ENCODE measurements at places on chromosomes 7 and 10.

GRCh38 chr10:94150541-94151184 lies 156.9 kb downstream of the PLCE1 start:
- DNase-seq = no peak

DNA sequence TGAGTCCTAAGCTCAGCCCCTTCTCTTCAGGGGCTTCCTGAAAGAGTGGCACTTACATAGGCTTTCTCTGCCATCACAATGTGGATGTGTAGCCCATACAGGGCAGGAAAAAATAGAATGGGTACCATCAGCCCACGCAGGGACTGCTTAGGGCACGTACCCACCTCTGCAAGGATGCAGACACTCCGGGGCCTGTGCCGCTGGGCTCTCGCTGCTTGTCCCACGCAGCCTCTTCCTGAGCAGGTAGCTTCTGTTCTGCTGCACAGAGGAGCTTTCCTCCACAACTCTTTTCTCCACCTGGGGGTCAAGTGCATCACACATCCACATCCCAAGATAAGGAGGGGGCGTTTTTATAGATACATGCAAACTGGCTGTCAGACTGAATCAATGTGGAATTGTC lies 34.3 kb downstream of the FRMPD2 start:
- DNase-seq = no peak

DNA sequence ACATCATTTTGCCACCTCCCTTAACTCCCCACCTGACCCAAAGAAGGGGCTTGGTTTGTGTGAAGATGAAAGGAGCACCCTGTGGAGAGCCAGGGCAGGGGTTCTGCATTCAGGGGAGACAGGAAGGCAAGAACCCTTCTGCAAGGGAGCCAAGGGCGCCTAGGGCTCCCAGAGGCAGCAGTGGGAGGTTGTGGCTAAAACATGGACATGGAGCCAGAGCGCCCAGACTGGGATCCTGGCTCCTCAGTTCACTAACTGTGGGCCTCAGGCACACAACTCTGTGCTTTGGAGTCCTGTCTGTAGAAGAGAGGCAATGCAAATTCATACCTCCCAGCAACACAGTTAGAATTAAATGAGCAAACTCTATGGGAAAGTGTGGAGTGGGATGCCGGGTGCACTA lies 123.1 kb upstream of the MACROH2A2 start:
- no peak for DNase-seq

- no peak for DNase-seq
Measured at GRCh38 chr10:12484941-12485805, 135.8 kb downstream of the CAMK1D start.

GRCh38 chr7:97020996-97021746 lies 3.5 kb downstream of the DLX5 start:
- no peak for DNase-seq

DNA sequence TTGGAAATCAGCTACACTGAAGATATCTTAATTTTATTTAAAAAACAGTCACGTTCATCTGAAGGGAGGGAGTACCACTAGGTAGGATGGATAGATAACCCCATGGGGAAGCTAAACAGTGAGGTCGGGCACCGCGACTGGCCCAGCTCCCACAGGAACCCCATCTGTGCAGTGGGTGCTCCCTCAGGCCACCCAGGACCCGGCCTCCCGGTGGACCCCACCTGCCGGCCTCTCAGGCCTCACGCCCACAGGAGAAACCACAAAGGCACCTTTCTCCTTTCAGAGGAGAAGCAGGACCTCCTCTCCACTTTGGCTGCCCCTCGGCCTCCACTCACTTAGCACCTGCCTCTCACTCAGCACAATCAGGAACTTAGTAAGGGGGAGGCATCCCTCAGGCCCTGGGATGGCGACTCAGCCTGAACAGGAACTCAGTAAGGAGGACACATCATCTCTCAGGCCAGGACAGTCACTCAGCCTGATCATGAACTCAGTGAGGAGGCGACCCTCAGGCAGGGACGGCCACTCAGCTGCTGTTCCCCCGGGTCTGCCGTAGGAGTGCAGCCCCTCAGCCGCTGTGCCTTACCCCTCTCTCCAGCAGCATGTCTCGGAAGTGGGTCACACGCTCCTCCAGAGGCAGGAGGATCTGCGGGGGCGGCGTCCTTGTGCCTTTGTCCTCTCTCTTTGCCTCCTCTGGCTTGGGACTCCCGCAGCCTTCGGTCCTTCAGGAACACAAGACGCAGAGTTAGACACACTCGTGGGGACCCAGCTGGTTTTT lies 195.1 kb downstream of the TCERG1L start:
- DNase-seq = no peak

- no peak for DNase-seq
Measured at GRCh38 chr7:47455872-47456185, 126.1 kb downstream of the TNS3 start.

Data from Right ventricle myocardium inferior (tissue), 1 donor.